Ovary (tissue), 10 donors: ENCODE measurements at places on chromosomes 4 and X. TPM values are rescaled to one million over a fixed set of nuclear protein-coding genes. Genes with fewer than 3 reads are reported as not detected.
A peak's percentile ranks its signal among the peaks of the same experiment; 100 is the strongest.

DNA sequence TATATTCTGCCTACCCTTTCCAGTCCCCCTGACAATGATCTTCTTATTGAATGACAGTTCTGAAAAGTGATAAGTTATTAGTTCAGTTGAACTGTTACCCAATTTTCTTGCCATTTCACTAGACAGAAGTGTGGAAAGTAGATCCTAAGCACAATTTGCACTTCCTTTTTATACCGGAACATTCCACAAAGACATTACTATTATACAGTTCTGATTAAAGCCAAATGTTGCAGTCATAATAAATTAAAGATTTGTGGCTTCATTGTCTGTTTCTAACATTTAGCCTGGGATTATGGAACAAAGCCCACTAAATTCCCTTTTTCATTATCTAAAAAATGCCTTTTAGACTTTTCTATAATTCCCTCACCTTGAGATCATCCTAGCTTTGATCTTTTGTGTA is 13.8 kb downstream of the SH3BGRL start:
- no peak overlapping the region for H3K27ac ChIP-seq
- no peaks in the 10 kb centered on the region for H3K4me1 ChIP-seq
- DNase-seq = no peak
- H3K4me3 ChIP-seq = no peak overlapping the region

DNA sequence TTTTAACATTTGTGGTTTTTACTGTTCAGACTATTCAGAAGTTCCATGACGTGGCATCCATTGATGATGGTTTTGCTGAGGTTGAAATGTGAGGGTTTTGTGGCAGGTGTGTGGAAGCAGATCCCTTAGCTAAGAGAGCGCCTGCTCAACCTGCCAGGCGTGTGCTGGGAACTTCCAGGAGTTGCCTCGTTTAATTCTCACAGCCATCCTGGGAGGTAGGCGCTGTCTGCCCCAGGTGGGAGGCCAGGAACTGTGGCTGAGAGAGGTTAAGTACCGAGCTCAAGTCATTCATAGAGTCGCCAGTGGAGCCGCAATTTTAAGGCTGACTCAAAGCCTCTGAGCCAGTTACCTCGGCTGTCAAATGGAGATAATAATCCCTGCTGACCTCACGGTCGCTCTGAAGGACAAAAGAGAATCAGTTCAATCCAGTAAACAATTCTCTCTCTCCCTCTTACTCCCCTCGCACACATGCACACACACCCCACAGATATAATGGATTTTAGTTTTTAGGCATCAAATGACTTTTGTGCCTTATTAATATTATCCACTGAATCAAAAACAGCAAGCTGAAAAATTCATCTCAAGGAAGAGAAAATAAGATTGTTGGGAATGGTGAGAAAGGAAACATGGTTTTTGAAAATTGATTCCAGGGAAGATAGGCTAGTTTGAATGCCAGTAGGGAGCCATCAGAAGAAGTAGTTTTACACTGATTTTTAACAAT is 171.3 kb downstream of the PTTG2 start:
- peak overlapping the region; percentile 82 for H3K27ac ChIP-seq
- H3K27me3 ChIP-seq = no peaks in the 10 kb centered on the region
- no peak for DNase-seq
- no peaks in the 10 kb centered on the region for H3K36me3 ChIP-seq
- H3K4me3 ChIP-seq = no peak overlapping the region

- no peaks in the 10 kb centered on the region for H3K27me3 ChIP-seq
- no peak overlapping the region for H3K4me3 ChIP-seq
- H3K4me1 ChIP-seq = no peaks in the 10 kb centered on the region
- DNase-seq = peak; percentile 15
Measured at GRCh38 chrX:149074398-149074797, 430.7 kb downstream of the IDS start.

GRCh38 chr4:86683983-86684382 is 89.9 kb downstream of the PTPN13 start:
- H3K27me3 ChIP-seq = no peaks in the 10 kb centered on the region
- H3K4me1 ChIP-seq = no peaks in the 10 kb centered on the region
- no peak overlapping the region for H3K4me3 ChIP-seq
- no peaks in the 10 kb centered on the region for H3K36me3 ChIP-seq
- DNase-seq = no peak

DNA sequence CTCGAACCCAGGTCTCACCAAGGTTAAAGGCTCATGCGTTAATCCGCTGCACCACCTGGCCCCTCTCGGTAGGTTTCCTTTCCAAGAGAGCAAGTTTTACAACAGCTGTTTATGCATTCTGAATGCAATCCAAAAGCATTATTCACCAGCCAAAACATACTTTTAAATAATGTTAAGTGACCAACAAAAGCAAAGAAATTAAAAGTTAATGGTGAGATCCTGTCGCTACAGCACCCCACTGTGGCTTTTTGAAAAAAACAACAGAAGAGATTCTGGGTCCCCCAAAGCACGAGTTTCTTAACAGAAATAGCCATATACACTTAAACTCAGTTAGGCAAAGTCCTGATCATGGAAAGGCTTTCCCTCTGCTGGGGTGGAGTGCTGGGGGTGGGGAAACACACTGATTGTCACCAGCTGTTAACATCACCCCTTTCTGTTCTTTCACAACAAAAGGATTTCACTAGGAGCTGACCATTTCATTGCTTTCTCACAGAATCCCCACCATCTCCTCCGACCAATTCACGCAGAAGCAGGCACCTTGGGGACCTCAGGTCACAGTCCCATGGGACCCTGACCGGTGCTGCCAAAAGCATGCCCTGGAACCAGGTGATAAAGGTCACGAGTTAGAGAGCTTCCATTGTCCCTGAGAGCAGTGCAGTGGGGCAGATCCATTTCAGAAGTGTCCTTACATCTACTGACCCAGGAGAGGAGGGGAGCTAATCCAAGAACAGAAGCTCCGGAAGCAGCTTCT is 51.2 kb downstream of the ZNF827 start:
- no peak overlapping the region for H3K4me3 ChIP-seq
- H3K27me3 ChIP-seq = no peaks in the 10 kb centered on the region
- no peak overlapping the region for H3K27ac ChIP-seq
- peak; percentile 51 for DNase-seq

- H3K27me3 ChIP-seq = no peaks in the 10 kb centered on the region
- no peak for DNase-seq
- peaks cover 6% of the 10 kb centered on the region for H3K4me1 ChIP-seq
- H3K36me3 ChIP-seq = no peaks in the 10 kb centered on the region
Measured at GRCh38 chrX:154441984-154442707, 1.8 kb upstream of the FAM50A start.

DNA sequence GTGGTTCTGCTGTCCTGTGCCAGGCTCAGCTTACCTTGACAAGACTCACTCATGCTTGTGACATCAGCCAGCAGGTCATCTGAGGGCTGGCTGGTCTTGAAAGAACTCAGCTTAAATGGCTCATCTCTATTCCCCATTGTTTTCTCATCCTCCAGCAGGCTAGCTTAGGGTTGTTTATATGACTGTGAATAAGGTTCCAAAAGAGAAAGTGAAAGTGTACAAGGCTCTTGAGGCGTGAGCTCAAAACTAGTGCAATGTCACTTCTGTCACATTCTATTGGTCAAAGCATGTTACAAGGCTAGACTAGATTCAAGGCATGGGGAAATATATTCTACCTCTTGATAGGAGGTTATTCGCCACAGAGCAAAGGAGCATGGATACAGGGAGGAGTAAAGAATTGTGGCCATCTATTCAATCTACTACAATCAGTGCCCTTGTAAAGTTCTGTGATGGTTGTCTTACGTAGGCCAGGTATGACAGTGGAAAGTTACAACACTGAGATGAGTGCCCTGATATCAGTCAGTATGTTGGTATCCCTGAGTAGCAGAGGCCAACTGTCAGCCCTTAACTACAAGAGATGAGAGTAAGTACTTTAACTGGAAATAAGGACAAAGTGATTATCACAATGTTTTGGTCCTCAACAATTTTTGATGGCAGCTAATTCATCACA is 19.8 kb upstream of the TMLHE start:
- H3K4me3 ChIP-seq = no peak overlapping the region
- no peak overlapping the region for H3K27ac ChIP-seq
- H3K4me1 ChIP-seq = peaks cover 2% of the 10 kb centered on the region

DNA sequence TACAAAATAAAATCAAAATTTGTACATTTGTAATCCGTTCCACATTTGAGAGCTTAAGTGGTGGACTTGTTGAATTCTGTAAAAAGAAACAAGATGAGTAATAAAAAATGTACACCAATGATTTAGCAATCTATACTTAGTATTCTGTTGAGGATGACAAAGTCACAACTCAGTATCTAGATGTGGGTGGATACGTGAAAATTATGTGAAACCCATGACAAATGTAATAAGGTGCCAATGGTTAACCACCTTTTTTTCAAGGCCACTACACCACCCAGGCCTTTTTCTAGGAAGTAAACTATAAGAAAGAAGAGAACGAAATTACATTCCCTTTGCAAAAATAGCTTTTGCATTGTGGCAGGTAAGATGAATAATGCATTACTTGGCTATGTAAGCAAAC is 77.0 kb downstream of the ATP8A1 start:
- no peaks in the 10 kb centered on the region for H3K36me3 ChIP-seq
- H3K4me3 ChIP-seq = no peak overlapping the region
- no peak for DNase-seq
- no peaks in the 10 kb centered on the region for H3K4me1 ChIP-seq

- DNase-seq = peak; percentile 36
- peaks cover 3% of the 10 kb centered on the region for H3K4me1 ChIP-seq
- H3K27ac ChIP-seq = no peak overlapping the region
- H3K4me3 ChIP-seq = no peak overlapping the region
- no peaks in the 10 kb centered on the region for H3K27me3 ChIP-seq
Measured at GRCh38 chr4:41418444-41418843, 119.5 kb upstream of the LIMCH1 start.

DNA sequence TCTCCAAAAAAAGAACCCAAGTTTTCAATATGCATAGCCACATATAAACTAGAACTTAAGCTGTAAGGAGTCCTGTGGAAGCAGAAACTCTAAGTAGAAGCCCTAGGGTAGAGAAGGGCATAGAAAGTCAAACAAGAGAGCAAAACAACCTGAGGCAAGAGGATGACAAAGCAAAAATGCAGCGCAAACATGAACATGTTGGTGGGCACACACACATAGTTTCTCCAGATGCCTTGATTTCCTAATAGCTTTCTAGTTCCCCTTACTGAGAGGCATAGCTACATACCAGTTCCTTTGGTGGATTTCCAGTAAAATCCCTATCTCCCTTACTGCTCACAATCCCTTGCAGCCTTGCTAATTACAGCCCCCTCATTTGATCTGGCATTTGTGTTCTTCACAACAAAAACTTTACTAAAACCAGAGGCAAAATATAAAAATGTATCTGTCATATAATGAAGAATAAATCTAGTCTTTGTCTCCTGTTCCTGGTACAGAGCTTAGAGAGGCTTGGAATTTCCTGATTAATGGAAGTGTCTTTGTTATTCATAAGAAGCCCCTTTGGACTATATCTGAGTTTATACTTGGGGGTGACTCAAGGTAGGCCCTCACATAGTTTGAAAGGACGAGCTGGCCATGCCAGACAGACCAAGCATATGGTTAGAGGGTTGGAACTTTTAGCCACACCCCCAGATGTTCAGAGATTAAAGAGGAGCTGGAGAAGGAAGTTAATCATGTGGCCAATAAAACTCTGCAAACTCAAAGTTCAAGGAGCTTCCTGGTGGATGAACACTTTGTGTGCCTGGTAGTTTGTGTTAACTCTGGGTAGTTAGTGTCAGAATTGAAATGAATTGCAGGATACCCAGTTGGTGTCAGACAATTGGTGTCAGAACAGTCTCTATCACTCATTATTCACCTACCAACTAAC is 52.7 kb upstream of the ZCCHC13 start:
- H3K27me3 ChIP-seq = no peaks in the 10 kb centered on the region
- H3K36me3 ChIP-seq = no peaks in the 10 kb centered on the region
- H3K4me3 ChIP-seq = no peak overlapping the region
- peak overlapping the region; percentile 7 for H3K27ac ChIP-seq

GRCh38 chr4:120082251-120082650 is 15.6 kb upstream of the MAD2L1 start:
- no peaks in the 10 kb centered on the region for H3K4me1 ChIP-seq
- no peaks in the 10 kb centered on the region for H3K27me3 ChIP-seq
- H3K27ac ChIP-seq = no peak overlapping the region
- no peak for DNase-seq

- peak overlapping the region; percentile 94 for H3K27ac ChIP-seq
- H3K27me3 ChIP-seq = no peaks in the 10 kb centered on the region
- no peak for DNase-seq
- H3K36me3 ChIP-seq = no peaks in the 10 kb centered on the region
Measured at GRCh38 chrX:119870626-119871131, 854 bp downstream of the RNF113A start.

DNA sequence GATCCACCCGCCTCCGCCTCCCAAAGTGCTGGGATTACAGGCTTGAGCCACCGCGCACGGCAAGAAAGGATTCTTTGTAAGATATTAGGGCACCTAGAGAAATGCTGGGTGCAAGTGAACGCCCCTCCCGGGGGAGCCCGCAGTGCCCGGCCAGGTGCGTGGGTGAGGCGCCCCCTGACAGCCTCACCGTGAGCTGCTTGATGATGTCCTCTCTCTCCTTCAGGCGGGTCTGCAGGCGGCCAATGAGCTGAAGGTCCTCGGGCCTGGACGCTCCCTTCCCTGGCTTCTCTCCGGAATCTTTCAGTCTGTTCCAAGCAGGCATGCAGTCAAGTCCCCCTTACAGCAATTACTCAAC is 21.9 kb downstream of the MED28 start:
- no peak overlapping the region for H3K4me3 ChIP-seq
- no peak for DNase-seq
- no peaks in the 10 kb centered on the region for H3K27me3 ChIP-seq
- H3K4me1 ChIP-seq = no peaks in the 10 kb centered on the region

DNA sequence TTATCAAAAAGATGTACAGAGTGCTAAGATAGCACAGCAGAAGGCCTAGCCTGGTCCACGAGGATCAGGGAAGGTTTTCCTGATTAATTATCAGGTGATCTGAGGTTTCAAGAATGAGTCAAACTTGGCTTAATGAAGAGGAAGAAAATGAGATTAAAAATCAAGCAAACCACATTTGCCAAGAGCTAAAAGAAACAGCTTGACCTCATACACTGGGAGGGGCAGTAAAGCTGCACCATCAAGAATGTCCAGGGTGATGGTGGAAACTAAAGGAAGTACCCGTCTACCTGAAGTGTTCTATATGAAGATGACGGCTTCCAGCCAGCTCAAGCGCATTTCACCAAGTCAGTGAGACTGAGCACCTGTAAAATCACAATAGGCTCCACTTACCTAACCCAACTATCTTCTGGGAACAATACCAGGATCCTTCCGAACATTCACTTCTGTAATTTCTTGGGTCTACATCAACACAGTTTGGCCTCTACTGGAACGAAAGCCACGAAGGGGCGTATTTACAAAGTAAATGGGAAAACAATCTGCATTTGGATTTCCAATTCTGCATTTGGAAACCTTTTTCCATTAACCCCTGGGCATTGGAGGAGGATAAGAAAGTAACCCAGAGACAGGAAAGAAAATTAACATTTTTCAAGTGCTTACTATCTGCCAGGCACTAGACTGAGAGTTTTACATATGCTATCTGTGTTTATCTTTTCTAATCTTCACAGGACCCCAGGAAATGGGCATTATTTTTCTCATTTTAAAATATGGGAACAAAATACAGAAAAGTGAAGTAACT is 114.0 kb upstream of the DCLK2 start:
- no peak overlapping the region for H3K27ac ChIP-seq
- DNase-seq = no peak
- H3K27me3 ChIP-seq = no peaks in the 10 kb centered on the region
- H3K4me3 ChIP-seq = no peak overlapping the region

The PCDH10 gene
- 6.4 TPM for total RNA-seq

The MAGEA1 gene
- total RNA-seq = not detected
